ENCODE measurements at places on chromosomes 6 and 20.

GRCh38 chr6:20719980-20720379, 185.7 kb downstream of the CDKAL1 start:
- peak; percentile 75 for DNase-seq

- no peak for DNase-seq
Observed at GRCh38 chr6:29953001-29953441, 10.7 kb downstream of the HLA-A start.

DNA sequence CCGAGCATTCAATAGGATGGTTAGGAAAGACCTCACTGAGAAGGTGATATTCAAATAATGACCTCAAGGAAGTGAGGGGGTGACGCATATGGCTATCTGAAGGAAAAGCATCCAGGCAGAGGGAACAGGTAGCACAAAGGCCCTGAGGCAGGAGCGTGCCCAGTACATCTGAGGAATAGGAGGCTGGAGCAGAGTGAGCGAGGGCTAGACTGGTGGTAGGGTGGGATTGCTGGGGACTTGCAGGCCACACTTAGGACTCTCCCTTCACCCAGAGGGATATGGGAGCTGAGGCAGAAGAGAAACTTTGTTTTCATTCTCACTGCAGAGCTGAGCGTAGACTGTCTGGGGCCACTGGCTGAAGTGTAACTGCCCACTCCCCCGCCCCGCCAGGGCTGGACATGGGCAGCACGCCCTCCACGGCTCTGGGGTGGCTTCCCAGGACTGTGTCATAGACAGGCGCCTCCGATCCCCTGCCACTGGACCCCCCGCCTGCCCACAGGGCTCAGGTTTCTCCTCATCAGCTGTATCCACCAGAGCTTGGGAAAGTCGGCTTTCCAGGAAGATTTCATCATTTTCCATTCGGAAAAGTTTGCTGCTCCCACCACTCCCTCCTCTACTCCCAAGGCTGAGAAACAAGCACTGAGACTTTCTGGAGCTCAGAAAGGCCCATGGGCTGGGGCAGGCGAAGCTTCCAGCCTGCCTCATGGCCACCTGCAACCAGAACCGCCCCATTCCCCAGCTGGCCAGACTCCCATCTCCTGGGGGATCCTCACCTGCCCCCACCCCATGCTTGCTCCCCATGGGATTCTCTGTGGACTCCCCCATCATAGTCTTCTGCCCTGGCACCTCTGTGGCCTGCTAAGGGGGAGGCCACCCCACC, 142.6 kb downstream of the MRPL14 start:
- no peak for DNase-seq

DNA sequence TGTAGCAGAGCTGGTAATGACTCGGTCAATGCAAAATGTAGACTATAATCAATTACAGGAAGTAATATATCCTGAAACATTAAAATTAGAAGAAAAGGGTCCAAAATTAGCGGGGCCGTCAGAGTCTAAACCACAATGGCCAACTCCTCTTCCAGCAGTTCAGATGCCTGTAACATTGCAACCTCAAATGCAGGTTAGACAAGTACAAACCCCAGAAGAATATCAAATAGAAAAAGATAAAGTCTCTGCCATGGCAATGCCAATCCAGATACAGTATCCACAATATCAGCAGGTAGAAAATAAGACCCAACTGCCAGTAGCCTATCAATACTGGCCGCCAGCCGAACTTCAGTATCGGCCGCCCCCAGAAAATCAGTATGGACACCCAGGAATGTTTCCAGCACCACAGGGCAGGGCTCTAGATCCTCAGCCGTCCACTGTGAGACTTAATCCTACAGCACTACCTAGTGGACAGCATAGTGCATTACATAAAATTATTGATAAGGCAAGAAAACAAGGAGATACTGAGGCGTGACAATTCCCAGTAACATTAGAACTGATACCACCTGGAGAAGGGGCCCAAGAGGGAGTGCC, 158.4 kb downstream of the GPX5 start:
- DNase-seq: peak; percentile 12

DNA sequence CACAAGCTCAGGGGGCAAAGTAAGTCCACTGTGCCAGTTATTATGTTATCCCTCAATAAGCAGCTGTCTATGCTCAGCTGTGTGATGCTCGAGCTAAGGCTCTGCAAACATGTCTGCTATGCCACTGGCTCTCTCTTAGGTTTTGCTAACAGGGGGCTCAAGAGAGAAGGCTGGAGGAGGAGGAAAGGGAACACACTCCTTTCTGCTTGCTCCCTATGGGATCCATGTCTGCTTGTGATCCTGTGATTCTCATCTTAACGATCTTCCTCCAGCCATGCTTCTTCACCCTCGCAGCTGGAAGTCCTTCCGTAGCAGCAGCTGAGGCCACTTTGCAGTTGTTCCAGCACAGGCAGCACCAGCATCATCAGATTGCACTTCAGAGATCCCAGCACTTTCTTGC, 37.0 kb upstream of the IGF2R start:
- DNase-seq: no peak

GRCh38 chr6:13058051-13058450, 270.3 kb downstream of the TBC1D7 start:
- no peak for DNase-seq

- no peak for DNase-seq
Observed at GRCh38 chr6:2752477-2753109, 1.9 kb upstream of the MYLK4 start.

DNA sequence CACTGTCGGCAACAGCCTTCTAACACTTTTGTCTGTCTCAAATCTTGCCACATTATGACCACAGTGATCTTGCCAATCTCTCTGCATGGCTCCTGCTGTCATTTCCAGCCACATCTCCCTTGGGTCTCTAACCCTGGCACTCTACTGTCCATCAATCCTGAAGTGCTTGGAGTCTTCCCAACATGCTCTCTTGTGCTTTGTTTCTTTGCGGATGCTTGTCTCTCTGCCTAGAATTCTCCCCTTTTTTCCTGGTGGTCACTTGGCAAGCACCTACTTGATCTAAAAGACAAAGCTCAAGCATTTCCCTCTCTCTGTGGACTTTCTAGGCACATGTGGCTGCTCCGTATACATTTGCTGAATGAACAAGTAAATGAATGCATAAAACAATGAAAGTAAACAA, 290.7 kb upstream of the MAP3K7 start:
- DNase-seq: no peak

Measured in MV-4-11 (cell line).